ENCODE measurements at places on chromosomes 16 and 17. TPM values are rescaled to one million over a fixed set of nuclear protein-coding genes. Genes with fewer than 3 reads are reported as not detected.

Gene TMEM170A
- total RNA-seq = 31.2 TPM

Gene SDR42E1
- 8.4 TPM for total RNA-seq

Gene MT3
- total RNA-seq = not detected

Gene HCRT
- total RNA-seq = not detected

Gene KRT12
- total RNA-seq = not detected

Gene SLFN14
- total RNA-seq = 0.59 TPM

Gene ASPHD1
- total RNA-seq = 1.6 TPM

Gene PSMD12
- 41.3 TPM for total RNA-seq
